Mesothelial cell of epicardium (in vitro differentiated cells): ENCODE measurements at places on chromosomes 6 and 20.
A peak's percentile ranks its signal among the peaks of the same experiment; 100 is the strongest.

DNA sequence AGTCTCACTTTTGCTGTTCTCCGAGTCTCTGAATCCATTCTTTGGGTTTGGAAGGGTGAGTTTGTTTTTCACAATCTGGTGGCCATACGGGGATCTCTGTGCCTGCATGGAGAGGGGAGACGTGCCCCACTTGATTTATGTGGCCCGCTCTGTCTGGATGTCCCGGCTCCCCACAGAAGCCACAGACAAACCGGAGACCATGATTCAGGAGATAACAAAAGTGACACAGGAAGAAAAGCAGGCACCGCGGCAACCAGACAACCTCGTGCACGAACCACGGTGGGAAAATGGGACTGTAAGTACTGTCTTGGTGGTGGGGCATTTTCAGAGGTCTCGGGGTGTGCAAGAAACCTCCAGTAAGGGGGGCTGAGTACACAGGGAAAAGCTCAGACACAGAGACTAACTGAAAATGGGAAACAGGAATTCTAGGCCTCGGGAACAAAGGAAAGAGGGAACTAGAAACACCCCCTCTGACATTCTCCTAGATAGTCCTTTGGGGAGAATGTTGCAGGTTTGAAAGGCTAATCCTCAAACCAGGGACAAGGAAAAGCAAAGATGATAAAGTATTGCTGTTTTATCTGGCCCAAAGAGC, 22.1 kb upstream of the ZNF318 start:
- DNase-seq: peak; percentile 41
- H3K4me3 ChIP-seq: peak overlapping the region; percentile 56
- no peaks in the 10 kb centered on the region for H3K36me3 ChIP-seq

DNA sequence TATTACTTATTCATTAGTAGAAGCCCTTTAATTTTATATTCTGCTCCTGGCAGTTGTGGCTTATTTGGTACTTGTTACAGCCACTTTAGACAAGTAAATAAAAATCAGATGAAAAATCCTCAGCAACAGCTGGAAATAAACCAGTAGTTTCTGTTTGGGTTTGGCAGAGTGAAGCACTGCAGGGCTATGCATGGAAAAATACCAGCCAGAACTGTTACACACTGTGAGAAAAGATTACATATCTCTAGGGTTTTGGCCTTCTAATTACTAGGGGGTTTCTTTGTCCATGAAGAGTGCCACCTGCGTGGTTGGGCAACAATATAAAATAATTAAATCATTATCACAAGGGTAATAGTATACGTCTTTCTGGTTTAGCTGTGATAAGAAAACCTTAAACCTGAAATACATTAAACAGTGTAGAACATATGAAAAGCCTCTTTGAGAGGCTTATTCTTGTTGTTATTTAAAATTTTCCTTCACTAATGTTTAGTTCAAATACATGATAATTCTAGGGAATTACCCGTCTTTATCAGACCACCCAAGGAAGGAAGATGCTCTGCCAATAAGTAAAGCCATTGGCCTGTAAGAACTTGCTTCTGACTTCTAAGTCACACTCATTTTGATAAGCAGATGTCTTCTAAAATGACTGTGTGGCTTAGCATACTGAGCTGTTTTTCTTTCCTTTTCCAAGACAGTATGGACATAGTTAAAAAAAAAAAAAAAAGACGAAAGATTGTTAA, 320.0 kb upstream of the FLRT3 start:
- no peak for DNase-seq
- H3K4me1 ChIP-seq: peaks cover 24% of the 10 kb centered on the region
- H3K27me3 ChIP-seq: no peaks in the 10 kb centered on the region
- H3K4me3 ChIP-seq: no peak overlapping the region
- H3K36me3 ChIP-seq: peaks cover 5% of the 10 kb centered on the region

DNA sequence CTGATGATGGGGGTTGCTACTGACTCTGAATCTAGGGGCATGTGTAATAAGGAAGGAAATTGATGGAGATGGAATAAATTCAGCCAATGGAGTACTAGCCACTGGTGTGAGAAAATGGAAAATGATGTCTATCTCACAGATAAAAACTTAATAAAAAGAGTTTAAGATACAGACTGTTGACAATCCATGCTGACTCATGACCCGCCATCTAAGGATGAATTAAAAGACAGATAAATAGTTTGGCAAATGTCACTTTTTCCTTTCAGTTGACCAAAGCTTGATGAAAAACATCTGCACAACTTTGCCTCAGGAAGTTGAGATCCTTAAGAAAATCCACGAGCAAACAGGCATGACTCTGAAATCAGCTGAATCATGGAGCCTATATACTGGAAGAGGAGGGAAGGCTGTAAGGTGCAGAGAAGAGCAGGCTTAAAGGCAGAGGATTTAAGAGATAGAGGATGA, 82.6 kb upstream of the BMP5 start:
- peaks cover 33% of the 10 kb centered on the region for H3K4me1 ChIP-seq
- H3K36me3 ChIP-seq: no peaks in the 10 kb centered on the region
- no peak overlapping the region for H3K4me3 ChIP-seq
- peaks cover 1% of the 10 kb centered on the region for H3K27me3 ChIP-seq
- peak overlapping the region; percentile 60 for H3K27ac ChIP-seq

GRCh38 chr20:1952737-1953530, 40.9 kb downstream of the PDYN start:
- H3K4me1 ChIP-seq: peaks cover 26% of the 10 kb centered on the region
- DNase-seq: no peak
- peaks cover 7% of the 10 kb centered on the region for H3K27me3 ChIP-seq

- H3K4me1 ChIP-seq: peaks cover 32% of the 10 kb centered on the region
- DNase-seq: no peak
- H3K27me3 ChIP-seq: no peaks in the 10 kb centered on the region
- H3K27ac ChIP-seq: no peak overlapping the region
Measured at GRCh38 chr6:126662966-126663365, 323.1 kb downstream of the CENPW start.

GRCh38 chr6:108781419-108782100, 66.7 kb upstream of the ARMC2 start:
- peak overlapping the region; percentile 82 for H3K4me3 ChIP-seq
- peaks cover 16% of the 10 kb centered on the region for H3K4me1 ChIP-seq
- no peaks in the 10 kb centered on the region for H3K36me3 ChIP-seq
- DNase-seq: no peak
- peak overlapping the region; percentile 8 for H3K27ac ChIP-seq
